K562 (cell line): ENCODE measurements at places on chromosomes 3 and 15.

- DNase-seq = no peak
Observed at GRCh38 chr15:95928822-95929221, 401.7 kb upstream of the NR2F2 start.

DNA sequence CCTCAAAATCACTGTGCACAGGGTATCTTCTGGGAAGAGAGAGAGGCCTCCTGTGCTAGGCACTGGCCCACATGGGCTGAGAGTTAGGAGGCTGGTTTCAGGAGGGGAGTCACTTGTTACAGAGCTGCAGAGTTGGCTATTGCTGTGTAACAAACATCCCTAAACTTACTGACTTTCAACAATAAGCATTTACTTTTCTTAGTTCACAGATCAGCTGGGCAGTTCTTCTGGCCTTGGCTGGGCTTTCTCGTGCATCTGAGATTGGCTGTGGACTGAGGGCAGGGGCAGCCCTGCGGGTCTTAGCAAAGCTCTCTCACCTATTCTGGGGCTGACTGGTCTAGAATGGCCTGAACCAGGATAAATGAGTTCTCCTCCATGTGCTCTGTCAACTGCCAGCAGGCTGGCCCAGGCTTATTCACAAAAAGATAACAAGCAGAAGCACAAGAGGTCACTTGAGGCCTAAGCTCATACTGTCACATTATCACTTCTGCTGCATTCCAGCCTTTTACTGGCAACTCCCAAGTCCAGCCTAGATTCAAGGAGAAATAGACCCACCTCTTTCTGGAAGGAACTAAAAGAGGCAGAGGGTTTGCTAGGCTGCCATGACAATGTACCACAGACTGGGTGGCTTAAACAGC, 17.2 kb upstream of the RBSN start:
- no peak for DNase-seq

- no peak for DNase-seq
Observed at GRCh38 chr3:4491855-4492207, 1.3 kb upstream of the ITPR1 start.

GRCh38 chr3:174620138-174620537, 239.0 kb upstream of the NAALADL2 start:
- no peak for DNase-seq
